Esophagus muscularis mucosa (tissue), 4 donors: ENCODE measurements at places on chromosomes 3 and 15. TPM values are rescaled to one million over a fixed set of nuclear protein-coding genes. Genes with fewer than 3 reads are reported as not detected.

Gene PRR20G
- total RNA-seq = not detected

Gene UQCC5
- total RNA-seq = 8.8 TPM

Gene PTH1R
- 7.5 TPM for total RNA-seq

Gene MINAR1
- total RNA-seq = 0.50 TPM

Gene SEMA5B
- 0.42 TPM for total RNA-seq
